ENCODE measurements at places on chromosomes 7 and 10. TPM values are rescaled to one million over a fixed set of nuclear protein-coding genes. Genes with fewer than 3 reads are reported as not detected.

ZNF716 gene
- not detected for total RNA-seq

FGFBP3 gene
- 0.38 TPM for total RNA-seq

FOXI2 gene
- total RNA-seq, result not detected

GPRIN2 gene
- total RNA-seq, result not detected

CALN1 gene
- total RNA-seq, result not detected

Measured in endothelial cell of umbilical vein (primary cell).